ENCODE measurements at places on chromosomes 11 and 22.

DNA sequence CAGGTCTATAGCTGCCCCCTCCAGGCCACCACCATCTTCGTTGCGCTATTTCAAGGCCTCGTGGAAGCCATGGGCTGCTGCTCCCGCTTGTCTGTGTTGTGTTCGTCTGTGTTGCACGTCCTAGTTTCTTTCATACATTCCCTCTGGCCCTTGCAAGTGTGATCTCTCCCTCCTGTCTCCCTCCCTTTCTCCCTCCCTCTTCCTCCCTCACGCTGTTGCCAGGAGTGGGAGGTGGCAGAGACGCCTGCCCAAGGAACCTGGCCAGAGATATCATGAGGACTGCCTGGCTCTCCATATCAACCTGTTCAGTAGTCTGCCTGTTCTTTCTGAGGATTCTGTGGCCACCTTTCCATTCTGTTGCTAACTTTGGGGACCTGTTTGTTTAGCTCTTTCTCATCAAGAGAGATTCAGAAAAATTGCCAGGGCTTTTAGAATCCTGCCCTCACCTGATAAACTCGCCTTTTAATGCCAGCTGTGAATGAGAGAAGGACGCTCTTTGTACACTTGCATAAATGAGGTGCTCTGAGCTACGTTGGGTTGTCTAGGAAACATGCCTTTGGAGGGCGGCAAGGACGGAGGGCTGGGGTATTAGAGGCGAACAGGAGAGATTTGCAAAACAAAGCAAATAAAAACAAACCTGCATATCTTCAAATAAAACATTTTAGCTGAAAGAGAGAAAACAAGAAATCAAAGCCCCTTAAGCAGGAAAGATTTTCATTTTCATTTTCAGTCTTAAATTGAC, 185.2 kb downstream of the TBC1D22A start:
- no peak for DNase-seq

DNA sequence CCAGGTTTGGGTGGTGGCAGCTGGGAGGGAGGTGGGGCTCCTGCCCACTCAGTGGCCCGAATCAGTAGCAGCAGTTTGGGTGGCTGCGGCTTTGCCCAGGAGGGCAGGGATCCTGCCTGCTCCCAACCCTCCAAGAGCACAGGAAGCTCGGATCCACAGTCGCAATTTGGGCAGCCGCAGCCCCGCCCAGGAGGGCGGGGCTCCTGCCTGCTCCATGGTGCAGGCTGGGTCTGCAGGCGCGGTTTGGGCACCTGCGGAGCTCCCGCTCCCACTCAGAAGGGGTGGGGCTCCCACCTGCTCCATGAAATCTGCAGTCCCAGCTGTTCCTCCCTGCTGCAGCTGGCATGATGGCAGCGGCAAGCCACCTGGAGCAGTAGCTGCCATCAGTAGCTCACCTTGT, 38.1 kb upstream of the CALCB start:
- DNase-seq: no peak

- DNase-seq: no peak
Observed at GRCh38 chr11:18723991-18724390, 2.0 kb downstream of the IGSF22 start.

DNA sequence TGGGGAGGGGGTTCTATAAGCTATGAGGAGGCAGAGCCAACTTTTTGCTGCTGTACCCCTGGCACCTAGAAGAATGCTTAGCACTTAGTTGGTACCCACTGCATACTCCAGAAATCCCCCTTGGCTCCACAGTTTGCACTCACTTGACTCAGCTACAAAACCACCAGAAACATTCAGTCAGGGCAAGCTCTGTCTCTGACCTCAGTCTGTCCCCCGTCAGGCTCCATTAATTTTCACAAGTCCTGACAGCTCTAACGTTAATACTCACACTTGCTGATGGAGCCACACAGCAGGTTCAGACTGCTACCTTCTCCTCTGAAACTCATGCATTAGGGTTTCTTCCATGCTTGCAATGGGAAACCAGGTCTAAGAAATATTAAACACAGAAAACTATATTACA, 81.7 kb downstream of the MPPED2 start:
- DNase-seq: no peak

- DNase-seq: no peak
Observed at GRCh38 chr11:72577271-72577721, 96.9 kb downstream of the PDE2A start.

DNA sequence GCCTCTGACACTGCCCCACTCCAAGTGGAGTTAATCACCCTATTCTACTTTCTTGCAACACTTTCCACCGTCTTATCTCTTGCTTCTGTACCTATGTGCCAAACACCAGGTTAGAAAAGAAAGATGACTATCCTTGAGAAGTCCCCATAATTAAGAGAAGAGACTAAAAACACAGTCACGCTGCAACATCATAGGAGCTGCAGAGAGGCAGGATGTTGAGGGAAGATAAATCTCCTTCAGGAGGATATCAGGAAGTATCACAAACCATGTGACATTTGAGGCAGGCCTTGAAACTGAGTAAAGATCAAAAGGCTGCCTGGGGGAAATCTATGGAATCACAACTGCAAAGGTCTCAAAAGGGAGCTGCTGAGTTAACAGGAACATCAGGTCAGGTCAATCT, 24.8 kb downstream of the GAB2 start:
- no peak for DNase-seq

GRCh38 chr11:69123593-69124545, 31.9 kb upstream of the SMIM38 start:
- no peak for DNase-seq

DNA sequence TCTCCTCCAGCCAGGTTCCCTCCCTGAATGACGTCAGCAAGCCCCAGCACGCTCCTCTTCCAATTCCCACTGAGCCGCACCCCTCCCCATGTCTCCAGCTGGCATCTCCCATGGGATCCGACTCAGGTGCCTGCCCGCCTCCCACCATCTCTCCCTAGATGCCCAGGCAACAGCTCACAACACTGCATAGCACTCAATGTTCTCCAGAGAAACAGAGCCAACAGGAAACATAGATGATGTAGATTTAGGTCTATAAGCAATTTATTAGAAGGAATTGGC, 532.3 kb downstream of the BRD1 start:
- no peak for DNase-seq

All from fibroblast of upper back skin (primary cell).